BJ (cell line): ENCODE measurements at places on chromosomes 3 and 15.

- DNase-seq, result no peak
These were observed 173.8 kb downstream of the FNDC3B start for GRCh38 chr3:172213200-172213599.

DNA sequence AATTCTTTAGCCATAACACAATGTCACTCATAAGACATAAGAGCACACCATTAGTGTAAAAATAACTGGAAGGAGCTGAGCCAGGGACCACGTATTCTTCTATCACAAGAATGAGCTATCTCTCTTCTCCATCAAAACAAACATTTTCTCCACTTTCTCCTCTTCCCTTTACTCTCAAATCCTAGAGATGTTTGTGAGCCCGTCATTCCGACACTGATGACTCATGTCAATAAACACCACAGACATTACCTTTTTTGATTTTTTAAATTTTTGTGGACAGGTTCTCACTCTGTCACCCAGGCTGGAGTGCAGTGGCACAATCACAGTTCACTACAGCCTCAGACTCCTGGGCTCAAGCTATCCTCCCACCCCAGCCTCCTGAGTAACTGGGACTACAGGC is 86.6 kb downstream of the MEX3B start:
- DNase-seq, result no peak

DNA sequence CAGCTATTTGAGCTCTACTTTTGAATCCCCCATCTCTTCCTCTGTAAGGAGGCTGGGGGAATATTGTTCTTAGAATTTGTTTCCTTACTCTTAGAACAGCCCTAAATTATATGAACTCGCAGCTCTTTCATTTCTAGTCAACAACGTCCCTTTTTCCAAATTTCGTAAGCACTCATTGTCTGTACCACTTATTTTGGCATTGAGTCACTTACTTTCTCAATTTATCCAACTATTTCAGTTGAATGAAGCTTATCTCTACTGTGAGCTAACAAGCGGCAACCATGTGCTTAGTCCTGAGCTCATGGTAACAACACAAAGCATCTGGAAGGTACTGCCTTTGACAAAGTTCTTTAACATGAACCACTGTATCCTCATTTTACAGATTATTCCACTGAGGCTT is 191.1 kb downstream of the GREM1 start:
- DNase-seq, result no peak

GRCh38 chr3:56792193-56792592 is 9.6 kb downstream of the ARHGEF3 start:
- DNase-seq, result no peak

- no peak for DNase-seq
These were observed 34.1 kb upstream of the LIMD1 start for GRCh38 chr3:45560281-45560971.

DNA sequence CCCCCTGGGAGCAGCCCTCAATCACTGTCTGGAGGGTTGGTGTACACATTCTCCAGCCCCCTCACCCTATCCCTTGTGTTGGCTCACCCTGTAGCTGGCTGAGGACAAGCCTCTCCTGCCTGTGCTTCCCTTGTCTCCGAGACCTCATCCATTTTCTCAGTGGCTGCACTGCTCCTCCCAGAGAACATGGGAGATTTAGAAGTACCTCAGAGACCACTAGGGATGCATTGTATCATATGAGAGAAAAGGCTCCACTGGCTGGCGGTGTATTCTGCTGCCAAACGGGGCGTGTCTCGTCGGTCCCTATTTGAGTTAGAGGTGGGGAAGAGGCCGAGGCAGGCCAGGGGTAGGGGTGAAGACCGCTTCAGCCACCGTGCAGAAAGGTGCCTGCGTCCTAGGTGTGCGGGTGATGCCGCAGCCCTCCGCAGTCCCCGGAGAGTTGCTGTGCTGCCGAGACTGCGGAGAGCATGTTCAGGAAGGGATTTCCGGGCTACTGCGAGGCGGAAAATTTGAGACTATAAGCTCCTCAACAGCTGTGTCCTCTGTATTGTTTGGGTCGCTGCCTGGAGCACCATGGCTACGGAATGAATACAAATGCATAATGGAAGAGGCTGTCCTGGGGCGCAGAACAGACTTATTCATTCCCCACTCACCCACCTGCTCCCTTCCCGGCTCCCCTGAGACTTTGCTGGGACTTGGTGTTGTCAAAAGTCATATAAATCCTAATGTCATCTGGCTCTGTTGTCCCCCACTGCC is 43.8 kb downstream of the SPSB4 start:
- DNase-seq, result no peak

- DNase-seq, result no peak
These were observed 4.9 kb upstream of the IFT57 start for GRCh38 chr3:108227131-108227530.

- DNase-seq, result no peak
These were observed 200.1 kb upstream of the ZNF717 start for GRCh38 chr3:75985432-75985831.

- no peak for DNase-seq
These were observed 24.2 kb upstream of the TNK2 start for GRCh38 chr3:195932418-195933043.

DNA sequence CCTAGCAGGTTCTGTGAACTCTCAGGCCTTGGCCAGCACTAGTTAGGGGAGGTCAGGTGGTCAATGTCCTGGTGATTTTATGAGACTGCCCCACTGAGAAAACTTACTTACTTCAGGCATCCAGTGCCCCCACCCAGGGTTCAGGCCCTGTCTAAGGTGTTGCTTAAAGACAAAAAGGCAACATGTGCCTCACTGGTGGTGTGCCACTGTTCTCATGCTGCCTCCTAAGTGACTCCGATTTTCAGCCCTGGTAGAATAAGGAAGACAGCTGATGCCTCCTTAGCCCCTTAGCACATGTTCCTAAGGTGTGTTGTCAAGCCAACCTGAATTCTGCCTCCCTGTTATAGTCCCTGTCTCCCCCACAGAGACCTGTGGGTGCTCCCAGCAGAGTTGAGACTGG is 5.3 kb downstream of the RBM15B start:
- DNase-seq, result no peak

DNA sequence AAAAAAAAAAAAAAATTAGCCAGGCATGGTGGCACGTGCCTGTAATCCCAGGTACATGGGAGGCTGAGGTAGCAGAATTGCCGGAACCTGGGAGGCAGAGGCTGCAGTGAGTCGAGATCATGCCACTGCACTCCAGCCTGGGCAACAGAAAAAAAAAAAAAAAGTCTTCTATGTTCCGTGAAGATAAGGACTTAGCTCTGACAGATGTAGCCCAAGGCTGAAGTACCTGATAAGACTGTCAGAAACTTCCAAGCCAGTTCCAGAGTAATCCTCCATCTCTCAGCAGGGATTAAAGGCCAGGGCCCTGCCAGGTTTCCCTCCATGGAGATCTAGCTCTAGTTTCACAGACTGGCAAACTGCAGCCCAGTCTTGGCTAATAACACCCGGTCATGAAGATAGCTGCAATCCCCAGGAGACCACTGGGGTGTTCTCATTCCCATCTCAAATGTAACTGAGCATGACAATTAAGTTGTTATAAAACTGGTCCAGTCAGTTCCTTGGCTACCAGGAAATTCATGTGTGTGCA is 8.5 kb downstream of the CDCP1 start:
- no peak for DNase-seq
